ENCODE measurements at places on chromosomes 13 and 19.

DNA sequence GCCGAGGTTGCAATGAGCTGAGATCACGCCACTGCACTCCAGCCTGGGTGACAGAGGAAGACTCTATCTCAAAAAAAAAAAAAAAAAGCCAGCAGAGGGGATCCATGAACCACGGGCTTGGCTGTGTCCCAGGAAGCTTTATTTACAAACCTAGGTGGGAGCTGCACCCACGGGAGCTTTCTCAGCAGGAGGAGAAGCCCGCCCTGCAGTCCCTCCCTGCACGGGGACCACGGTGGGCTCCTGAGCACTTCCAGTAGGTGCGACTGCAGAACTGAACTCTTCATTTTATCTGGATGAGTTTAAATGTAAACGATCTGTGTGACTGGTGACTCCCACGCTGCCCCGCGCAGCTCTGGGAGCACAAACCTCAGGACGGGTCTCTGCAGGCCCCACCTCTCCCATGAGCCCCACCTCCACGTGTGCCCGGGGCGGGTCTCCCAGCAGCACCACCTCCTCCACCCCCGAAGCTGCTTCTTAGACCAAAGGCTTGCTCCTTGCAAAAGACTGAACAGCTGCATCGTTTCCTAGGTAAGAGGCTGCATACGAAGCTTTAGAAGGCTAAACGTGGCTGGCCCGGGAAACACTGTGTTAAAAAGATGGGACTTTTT lies 66.4 kb downstream of the SPACA7 start:
- DNase-seq, result no peak

GRCh38 chr19:54551950-54552912 lies 21.4 kb upstream of the LILRA2 start:
- no peak for DNase-seq

DNA sequence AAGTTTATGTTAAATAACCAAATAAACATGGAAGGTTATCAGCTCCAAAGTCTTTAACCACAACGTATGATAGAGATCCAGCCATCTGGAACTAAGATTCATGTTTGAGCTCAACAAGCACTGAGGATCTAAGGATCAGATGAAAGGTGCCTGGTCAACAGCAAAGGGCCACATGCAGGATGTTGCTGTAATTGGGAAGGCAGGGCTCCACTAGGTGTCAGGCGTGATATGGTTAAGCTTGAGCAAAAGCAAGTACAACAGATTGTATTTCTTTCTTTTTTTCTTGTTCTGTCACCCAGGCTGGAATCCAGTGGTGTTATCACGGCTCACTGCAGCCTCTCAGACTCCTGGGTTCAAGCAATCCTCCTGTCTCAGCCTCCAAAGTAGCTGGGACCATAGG lies 12.0 kb downstream of the EBPL start:
- DNase-seq, result no peak

- DNase-seq, result no peak
These were observed 1.8 kb upstream of the NCCRP1 start for GRCh38 chr19:39194832-39195542.
